ENCODE measurements at places on chromosomes 7 and 10.

DNA sequence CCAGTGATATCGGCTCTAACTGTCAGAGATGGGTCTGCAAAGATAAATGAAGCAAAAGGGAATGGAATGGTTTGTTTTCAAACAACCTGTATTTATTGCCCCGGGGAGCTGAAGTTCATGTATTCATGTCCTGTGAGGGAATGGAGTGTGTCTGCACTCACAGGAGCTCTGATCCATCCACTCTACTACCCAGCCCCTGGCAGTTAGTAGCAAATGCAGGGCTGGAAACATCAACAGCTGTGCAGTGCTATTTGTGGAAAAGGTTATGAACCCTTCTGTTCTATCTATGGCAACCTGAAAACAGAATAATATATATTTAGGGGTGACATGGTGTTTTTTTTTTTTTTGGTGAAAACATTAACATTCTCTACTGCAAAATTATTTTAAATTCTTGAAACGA is 9.8 kb downstream of the AGR2 start:
- DNase-seq = no peak

GRCh38 chr10:98101366-98101765 is 33.1 kb upstream of the R3HCC1L start:
- no peak for DNase-seq

- DNase-seq = peak; percentile 65
Measured at GRCh38 chr7:16978358-16979244, 96.8 kb upstream of the AGR3 start.

DNA sequence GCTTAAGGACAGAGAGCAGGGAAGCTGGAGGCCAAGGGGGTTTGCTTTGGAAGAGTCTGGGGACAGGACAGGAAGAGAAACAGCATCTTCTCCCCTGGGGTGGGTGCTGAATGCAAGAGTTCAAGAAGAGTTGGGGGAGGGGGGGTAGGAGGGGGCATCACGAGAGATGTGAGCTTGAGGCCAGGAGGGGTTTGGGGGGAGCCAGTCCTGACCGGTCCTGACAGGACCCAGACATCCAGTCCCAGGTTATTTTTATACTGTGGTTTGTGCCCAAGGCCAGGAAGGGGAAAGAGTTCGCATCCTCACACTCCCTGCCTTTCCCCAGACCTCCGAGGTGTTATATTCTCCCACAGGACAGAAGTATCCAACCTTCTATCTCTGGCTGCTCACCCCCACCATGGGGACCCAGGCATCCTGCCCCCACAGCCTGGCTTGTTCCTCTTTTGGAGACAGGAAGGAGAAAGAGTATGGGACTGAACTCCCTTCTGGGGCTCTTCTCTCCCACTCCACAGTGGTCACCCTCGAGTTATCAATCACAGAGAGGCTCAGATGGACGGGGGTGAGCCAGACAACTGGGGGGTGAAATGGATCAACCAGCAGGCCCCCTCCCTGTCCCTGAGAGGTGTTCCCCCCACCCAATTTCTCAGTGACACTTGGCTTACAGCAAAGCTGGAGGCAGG is 2.8 kb downstream of the TSC22D4 start:
- no peak for DNase-seq

GRCh38 chr7:73820013-73820412 is 10.8 kb upstream of the CLDN4 start:
- no peak for DNase-seq

DNA sequence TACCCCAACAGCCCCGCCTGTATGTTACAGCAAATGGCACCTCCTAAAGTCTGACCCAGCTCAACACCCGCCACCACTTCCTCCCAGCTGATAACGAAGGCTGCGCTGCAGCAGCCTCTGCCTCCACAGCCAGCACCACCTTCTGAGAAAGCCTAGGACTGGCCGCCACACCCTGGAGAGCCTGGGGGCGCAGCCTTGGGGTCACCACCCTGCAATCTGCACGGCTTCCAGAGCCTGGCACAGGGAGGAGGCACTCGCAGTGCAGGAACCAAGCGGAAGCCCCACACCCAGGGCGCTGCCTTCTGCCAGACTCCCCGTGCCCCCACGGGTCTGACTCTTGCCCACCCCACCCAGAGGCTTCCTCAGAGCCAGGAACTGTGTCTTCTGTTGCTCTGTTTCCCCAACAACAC is 112.5 kb downstream of the MAD1L1 start:
- DNase-seq = no peak

DNA sequence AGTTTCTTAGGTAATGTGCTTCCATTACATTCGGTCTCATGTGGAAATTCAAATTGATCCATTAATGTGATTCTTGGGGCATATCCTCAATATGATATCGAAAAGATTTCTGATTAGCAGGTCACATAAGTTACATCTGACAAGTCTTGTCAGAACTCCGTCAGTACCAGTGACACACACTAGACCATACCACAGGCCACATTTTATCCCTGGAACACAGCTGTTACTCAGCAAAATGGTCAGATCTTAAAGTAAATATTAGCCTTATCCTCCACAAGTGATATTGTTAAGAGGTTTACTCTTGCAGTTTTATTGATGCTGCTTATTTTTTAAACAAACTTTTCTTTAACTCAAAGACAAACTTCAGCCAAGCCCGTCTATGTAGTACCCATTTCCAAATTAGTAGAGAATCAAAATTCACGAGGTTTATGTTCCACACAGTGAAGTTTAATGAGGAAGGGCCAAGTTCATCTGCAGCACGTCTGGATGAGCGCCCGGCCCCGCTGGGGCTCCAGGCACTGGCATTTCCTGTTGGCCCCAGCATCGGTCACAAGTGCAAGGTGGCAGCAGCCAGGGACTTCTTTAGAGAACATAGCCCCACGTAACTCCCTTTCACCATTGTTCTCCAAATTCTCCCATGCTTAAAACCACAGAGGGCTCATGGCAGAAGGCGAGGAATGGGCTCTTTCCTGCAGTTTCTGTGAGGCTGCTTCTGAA is 132.2 kb downstream of the VIPR2 start:
- DNase-seq = no peak

- no peak for DNase-seq
Measured at GRCh38 chr7:17150018-17150417, 148.4 kb upstream of the AHR start.

DNA sequence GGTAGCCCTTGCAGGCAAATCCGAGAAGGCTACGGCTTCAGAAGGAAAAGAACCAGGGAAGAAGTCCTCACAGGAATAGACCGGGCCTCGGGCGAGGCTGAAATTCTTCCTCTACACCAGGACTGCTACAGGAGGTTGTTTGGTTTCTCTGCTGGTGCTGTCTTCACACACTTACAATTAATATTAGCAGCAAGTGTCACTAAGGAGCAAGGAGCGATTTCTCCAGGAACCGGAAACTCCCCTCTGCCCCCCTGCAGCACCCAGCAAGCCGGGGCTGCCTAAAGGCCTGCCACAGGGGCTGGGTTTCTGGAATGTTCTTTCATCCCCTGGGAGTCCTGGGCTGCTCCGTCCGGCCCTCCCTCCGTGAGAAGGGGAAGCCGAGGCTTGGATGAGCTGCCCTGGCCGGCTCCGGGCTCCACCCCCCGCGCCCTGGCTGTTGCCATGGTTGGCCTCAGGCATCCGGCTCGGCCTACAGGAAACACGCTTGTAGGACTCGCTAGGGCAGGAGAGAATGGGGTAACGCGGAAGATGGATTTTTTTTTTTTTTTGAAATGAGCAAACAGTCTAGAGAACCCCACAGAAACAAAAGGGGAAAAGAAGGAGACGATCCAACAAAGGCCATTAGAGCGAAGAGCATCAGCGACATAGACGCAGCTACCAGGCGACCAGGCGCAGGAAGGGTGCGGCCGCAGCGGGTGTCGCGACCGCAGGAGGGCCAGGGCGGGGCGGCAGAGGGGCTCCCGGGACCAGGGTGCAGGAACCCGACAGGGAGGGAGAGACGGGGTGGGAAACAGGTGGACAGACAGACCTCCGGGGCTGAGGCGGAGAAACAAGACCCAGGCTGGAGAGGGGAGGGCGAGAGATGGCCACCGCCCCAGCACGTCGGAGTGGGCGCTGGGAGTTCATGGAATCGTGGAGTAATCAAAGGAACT is 33.0 kb downstream of the EN2 start:
- DNase-seq = peak; percentile 15

GRCh38 chr7:5594616-5595544 is 171.2 kb upstream of the TNRC18 start:
- DNase-seq = peak; percentile 41

GRCh38 chr10:85148693-85149640 is 820.6 kb downstream of the CCSER2 start:
- no peak for DNase-seq

- DNase-seq = peak; percentile 76
Measured at GRCh38 chr10:103772096-103772845, 83.1 kb downstream of the SH3PXD2A start.

- no peak for DNase-seq
Measured at GRCh38 chr7:156139633-156140032, 327.4 kb upstream of the SHH start.

DNA sequence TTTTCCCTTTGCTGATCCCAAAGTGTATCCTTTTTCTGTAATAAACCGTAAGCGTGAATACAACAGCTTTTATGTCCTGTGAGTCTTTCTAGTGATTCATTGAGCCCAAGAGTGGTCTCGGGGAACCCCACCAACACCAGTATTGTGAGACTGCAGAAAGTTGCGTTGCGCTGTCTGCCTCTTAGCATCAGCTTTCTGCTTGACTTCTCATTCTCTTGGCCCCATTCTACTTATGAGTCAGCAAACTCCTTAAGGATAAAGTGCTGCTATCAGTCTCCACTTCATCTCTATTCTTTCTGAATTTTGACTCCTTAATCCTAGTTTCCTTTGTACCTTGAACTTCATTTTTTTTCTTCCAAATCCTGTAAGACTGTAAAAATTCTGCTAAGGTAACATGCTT is 184.3 kb upstream of the MBL2 start:
- DNase-seq = no peak

DNA sequence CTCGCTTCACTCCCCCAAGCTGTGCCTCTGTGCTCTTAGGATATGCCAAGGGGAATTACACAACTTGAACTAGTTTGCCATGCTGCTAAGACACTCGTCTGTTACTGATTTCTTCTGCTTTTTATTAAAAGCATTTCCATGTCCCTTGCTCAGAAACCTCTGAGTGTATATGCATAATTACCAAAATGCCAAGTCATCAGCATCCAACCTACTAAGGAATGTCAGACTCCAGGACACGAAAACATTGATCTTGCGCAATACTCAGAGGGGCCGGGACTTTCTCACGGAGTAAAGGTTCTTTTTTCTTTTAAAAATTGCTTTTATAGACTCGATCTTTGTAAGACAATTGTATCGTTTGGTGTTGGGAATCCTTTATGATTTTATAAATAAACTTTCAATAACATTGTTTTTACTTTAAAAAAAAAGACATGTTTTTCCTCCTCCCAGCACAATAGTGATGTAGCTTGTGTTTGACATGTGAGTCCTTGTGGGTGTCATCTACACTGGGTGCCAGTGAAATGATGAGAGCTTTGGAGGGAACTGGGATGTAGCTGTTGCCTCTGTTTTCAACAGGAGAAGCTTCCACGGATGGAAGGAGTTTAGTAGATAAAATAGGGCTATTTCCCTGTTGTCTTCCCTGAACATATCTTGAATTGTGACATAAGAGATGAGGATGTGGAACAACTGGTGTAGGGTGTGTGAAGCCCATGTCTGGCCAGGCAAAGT is 43.6 kb downstream of the CNNM1 start:
- DNase-seq = peak; percentile 89

GRCh38 chr10:101260764-101261481 is 31.7 kb upstream of the LBX1 start:
- DNase-seq = no peak

DNA sequence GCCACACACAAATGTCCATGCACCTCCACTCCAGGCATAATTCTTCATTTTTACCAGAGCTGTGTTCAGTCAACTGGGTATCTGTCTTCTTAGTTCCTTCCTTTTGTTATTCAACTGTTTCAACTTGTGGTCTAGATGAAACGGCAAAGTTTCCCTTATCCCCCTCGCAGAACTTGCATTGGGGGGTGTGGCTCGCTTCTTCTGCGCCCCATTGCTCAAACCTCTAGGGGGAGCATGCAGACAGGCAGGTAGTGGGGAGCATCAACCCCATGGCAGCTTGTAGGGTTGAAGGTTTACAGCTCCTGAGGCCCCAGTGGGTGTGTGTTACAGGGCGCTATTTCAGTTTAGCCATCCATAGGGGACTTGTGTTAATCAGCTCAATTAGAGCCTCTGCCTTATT is 38.3 kb upstream of the COBL start:
- DNase-seq = no peak

DNA sequence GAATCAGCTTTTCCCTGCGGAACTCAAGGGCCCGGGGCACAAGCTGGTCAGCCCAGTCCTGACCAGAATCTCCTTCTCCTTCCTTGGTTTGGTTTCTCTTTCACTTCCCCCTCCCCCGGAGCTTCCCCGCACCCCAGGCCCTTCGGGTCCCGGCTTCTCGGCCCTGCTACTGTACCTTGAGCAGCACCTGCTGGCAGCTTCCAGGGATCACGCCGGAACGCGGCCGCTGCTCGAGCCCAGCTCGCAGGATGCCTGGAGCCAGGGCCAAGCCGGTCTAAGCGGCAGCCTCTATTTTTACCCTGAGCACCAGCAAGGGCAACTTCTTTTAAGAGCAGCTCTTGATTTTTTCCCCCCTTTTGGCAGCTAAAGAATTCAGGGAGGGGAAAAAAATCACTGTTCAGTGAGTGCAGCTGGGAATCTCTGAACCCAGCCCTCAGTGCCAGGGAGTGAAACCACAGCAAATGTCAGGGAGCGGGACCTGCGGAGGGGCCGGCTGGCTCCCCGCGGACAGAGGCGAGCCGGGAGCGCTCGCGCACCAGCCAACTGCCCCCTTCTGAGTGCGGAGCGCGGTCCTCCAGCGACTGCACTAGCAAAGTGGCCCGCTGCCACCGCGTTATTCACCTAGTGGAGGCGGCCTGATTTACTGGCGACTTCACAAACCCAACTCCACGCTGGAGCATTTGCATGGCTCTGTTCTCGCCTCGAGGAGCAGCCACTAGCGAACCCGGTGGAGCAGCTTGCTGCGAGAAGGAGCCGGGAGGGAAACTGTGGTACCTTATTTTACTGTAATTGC is 2.4 kb upstream of the INHBA start:
- peak; percentile 92 for DNase-seq

- no peak for DNase-seq
Measured at GRCh38 chr10:91412354-91413087, 2.4 kb downstream of the HECTD2 start.

- peak; percentile 21 for DNase-seq
Measured at GRCh38 chr10:48247680-48248079, 26.8 kb downstream of the FRMPD2 start.

- no peak for DNase-seq
Measured at GRCh38 chr10:101380353-101381017, 26.5 kb downstream of the BTRC start.

DNA sequence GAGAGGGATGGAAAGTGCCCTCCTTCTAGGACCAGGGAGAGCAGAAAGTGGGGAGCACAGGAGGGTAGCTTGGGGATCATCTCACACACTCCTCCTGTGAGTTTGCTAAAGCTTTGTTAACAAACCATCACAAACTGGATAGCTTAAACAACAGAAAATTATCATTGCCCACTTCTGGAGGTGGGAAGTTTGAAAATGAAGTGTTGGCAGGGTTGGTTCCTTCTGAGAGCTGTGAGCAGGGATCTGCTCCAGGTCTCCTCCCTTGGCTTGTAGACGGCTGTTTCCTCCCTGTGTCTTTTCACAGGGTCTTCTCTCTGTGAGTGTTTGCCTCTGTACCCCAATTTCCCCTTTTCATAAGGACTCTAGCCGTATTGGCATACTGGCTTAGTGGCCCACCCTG is 32.0 kb upstream of the CXCL12 start:
- DNase-seq = no peak

All from fibroblast of skin of scalp (primary cell).